Urinary bladder (tissue), 4 donors: ENCODE measurements at places on chromosomes 6 and 20.

GRCh38 chr6:164507206-164507940 is 802.0 kb downstream of the C6orf118 start:
- no peak for DNase-seq

- DNase-seq = no peak
These were observed 738.1 kb downstream of the HDGFL1 start for GRCh38 chr6:23307516-23307915.

DNA sequence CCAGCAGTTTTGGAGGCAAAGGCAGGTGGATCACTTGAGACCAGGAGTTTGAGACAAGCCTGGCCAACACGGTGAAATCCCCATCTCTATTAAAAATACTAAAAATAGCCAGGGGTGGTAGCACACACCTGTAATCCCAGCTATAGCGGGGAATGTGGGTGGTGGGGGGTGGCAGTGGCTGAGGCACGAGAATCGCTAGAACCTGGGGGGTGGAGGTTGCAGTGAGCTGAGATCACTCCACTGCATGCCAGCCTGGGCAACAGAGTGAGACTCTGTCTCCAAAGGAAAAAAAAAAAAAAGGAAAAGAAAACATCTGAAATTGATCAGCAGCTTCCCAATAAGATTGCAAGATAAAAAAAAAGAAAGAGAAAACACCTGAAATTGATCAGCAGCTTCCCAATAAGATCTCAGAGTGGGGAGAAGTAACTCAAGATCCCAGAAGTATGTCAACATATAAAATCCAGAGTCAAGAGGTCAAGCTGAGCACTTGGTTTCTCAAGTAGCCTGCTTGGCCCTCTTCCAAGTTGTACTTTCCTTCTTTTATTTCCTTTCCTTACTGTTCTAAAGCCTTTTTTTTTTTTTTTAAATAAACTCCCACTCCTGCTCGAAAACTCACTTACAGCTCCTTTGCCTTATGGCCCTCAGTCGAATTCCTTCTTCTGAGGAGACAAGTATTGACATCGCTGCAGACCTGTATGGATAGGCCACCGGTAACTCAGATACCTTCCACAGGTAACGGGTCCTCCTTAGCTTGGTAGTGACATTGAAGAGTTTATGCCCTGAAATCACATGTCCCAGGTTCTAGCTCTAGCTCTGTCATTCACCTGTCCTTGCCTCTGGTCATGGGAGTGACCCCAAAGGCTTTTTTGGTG is 368.5 kb upstream of the SYNCRIP start:
- DNase-seq = no peak

DNA sequence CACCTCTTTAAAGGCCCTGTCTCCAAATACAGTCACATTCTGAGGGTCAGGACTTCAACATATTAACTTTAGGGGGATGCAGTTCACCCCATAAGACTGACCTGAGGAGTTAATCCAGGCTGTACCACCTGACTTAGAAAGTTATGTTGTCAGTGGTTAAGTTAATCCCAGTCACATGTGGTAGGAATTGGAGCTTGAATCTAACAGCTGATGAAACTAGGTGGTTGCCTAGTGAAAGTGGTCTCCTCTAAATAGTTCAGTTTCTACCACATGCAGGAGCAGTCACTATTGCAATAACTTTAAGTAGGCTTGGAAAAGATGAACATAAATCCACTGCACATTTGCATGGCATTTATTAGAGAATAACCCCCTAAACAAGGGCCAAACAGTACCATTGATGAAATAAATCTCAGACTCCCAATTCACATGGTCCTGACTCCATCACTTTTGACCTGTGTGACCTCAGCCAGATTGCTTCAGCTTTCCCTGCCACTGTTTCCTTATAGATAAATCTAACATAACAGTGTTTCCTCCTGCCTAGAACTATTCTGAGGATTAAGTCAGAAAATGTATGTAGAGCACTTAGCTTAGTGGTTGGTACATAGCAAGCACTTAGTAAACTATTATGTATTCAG is 20.1 kb downstream of the SAMD5 start:
- no peak for DNase-seq

GRCh38 chr6:157406661-157407060 is 25.7 kb downstream of the ZDHHC14 start:
- no peak for DNase-seq

GRCh38 chr6:98967616-98968015 is 19.9 kb upstream of the FBXL4 start:
- DNase-seq = no peak

GRCh38 chr6:141963543-141964295 is 169.0 kb upstream of the GJE1 start:
- no peak for DNase-seq

- DNase-seq = no peak
These were observed 30.8 kb upstream of the FKBP1A start for GRCh38 chr20:1423625-1424106.

DNA sequence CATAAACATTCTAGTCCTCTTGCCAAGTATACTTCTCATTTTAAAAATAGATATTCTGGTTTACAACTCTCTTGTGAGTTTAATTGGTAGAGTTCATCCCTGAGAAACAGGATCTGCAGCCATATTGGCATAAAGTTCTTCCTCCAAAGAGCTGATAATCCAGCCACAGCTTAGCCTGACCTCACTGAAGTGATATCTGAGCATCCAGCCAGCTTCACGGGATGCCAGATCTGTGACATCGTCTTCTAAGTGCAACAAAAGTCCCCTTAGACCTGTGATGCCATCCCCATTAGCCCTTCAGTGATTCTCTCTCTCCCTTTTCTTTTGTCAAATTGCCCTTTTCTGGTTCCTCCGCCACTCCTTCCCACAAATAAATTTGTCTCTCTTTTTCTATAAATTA is 180.6 kb upstream of the STXBP5 start:
- no peak for DNase-seq

GRCh38 chr6:88840796-88841539 is 122.5 kb downstream of the RNGTT start:
- no peak for DNase-seq

DNA sequence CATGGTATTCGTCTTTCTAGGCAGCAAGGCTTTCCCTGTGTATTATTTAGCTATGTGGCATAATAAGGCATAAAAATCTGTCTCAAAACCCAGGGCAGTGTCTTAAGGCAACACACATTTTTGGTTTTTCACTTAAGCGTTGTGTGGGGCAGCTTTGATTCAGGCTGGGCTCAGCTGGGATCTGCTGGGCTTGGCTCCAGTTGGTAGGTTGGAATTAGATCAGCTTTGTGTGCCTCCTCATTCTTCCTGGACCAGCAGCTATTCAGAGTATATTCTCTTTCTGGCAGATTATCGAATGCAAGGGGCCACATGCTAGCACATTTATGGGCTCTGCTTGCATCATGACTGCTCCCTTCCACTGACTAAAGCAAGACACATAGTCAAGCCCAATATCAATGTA is 487.9 kb downstream of the RFPL4B start:
- DNase-seq = no peak

DNA sequence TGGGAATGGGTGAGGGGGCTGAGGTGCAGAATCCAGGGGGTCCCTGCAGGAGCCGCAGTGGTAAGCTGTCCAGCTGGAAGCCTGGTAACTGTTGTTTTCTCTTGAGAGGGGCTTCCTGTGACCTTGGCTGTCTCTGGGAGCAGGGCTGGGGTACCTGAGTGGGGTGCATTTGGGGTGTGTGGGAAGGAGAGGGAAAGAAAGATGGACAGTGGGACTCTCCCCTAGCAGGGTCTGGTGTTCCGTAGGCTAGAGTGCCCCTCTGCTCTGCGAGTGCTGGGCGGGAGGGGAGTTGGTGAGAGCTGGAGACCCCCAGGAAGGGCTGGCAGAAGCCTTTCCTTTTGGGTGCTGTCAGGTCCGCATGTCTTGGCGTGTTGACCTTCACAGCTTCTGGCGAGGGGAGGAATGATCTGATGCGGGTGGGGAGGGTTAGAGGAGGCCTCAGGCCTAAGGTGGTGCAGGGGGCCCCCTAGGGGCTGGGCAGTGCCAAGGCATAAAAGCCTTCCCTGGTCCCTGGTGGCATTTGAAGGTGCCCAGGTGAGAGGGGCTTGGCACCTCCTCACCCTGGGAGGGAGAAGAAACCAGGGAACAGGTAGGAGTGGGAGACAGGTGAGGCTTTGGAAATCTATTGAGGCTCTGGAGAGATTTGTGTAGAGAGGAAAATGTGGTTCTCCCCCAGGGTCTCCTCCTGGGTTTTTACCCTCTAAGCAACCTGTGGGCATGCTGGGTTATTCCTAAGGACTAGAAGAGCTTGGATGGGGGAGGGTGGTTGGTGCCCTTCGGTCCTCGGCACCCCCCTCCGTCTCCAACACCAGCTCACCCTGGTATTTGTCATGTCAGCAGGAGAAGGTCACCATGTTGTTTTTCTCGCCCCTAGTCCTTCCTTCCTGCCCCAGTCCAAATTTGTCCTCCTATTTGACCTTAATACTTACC is 3.3 kb downstream of the VEGFA start:
- no peak for DNase-seq

- no peak for DNase-seq
These were observed 2.3 kb downstream of the CPNE5 start for GRCh38 chr6:36837022-36837339.

- no peak for DNase-seq
These were observed 85.4 kb downstream of the PPP1R14C start for GRCh38 chr6:150228072-150228733.

GRCh38 chr6:32692019-32692418 is 25.6 kb upstream of the HLA-DQB1 start:
- no peak for DNase-seq
